ENCODE measurements at places on chromosomes 1 and 21.
A peak's percentile ranks its signal among the peaks of the same experiment; 100 is the strongest.

DNA sequence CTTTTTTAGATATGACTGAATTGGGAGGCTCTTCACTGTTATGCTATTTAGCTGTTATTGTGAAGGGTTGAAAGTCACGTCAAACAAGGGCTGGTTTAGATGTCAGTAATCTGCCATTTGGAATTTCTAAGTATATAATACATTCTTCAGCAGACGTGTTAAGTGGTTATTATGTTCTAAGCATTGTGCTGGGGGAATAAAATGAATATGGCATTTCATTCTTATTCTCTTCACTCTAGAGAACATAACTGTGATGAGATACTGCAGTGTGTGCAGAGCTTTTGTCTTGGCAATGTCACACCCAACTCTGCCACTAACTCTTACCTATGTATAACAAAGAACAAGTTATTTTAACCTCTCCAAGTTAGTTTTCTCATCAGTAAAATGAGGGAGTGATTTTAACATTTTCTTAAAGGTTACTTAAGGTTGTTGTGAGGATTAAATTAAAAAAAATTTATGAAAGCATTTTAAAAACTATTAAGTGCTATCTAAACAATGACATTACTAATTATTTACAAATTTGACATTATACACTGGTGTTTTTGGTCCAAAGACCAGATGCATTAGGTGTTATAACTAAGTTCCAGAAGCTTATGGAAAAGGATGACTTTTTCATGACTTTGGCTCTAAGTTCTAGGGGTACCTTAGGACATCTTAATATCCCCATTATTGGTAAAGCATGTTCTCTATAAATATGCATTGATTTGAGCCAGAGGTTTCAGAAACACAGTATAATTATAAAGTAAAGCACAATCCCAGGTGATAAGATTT, 58.3 kb downstream of the SLC30A7 start:
- DNase-seq = no peak

DNA sequence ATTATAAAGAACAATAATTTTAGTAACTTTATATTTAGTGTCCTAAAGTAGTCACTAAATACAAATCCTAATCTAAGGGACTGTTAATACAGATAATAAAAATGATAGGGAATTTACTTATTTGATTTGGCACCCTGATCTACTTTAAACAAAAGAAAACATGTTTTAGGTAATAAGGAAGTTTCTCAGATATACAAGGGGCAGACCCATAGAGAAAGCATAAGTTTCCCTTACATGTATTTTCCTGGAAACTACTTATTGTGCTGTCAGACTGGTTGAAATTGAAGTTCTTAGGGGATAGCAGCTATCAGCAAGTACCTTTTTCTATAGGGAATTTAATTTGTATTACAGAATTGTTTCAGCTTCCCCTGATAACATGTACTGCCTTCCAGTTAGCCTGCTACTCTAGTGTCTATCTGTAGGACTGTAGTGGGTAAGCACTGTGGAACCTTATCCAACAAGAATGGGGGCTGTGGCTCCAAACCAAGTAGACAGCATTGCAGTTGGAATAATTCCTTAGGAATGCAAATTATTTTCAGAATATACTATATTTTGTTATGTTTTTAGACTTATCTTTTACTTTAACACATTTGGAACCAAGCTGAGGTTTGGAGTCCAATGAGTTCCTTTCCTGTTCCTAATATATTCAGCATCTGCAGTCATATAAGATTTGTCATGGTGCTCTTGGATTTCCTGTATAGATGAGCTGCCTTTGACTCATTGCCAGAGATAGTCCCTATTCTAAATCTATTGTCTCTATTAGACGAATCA, 14.7 kb downstream of the MSH4 start:
- no peak for DNase-seq

- no peak for DNase-seq
Observed at GRCh38 chr1:234324821-234325220, 48.4 kb upstream of the COA6 start.

GRCh38 chr1:224722838-224723237, 106.7 kb downstream of the CNIH3 start:
- DNase-seq = no peak

GRCh38 chr1:145979746-145980456, 15.4 kb downstream of the POLR3GL start:
- no peak for DNase-seq

- no peak for DNase-seq
Observed at GRCh38 chr21:39480271-39480670, 28.5 kb downstream of the SH3BGR start.

- DNase-seq = peak; percentile 73
Observed at GRCh38 chr1:157156058-157156541, 17.9 kb upstream of the ETV3 start.

- no peak for DNase-seq
Observed at GRCh38 chr21:33024201-33025103, 1.3 kb upstream of the OLIG2 start.

DNA sequence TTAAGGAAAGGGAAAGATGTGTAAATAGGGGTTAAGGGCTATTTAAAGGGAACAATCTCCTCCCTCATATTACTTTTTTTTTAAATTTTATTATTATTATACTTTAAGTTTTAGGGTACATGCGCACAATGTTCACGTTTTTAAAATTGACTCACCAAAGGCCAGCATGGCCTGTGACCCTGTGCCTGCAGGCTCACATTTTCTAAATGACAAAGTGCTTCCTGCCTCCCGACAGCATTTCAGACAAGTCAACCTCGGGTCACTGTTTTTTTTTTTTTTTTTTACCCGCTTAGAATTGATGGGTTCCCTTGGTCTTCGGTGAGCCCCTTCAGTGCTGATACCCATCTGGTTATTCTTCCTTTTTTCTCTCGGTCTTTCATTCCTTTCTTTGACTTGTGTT, 70.4 kb upstream of the SCAF4 start:
- DNase-seq = no peak

DNA sequence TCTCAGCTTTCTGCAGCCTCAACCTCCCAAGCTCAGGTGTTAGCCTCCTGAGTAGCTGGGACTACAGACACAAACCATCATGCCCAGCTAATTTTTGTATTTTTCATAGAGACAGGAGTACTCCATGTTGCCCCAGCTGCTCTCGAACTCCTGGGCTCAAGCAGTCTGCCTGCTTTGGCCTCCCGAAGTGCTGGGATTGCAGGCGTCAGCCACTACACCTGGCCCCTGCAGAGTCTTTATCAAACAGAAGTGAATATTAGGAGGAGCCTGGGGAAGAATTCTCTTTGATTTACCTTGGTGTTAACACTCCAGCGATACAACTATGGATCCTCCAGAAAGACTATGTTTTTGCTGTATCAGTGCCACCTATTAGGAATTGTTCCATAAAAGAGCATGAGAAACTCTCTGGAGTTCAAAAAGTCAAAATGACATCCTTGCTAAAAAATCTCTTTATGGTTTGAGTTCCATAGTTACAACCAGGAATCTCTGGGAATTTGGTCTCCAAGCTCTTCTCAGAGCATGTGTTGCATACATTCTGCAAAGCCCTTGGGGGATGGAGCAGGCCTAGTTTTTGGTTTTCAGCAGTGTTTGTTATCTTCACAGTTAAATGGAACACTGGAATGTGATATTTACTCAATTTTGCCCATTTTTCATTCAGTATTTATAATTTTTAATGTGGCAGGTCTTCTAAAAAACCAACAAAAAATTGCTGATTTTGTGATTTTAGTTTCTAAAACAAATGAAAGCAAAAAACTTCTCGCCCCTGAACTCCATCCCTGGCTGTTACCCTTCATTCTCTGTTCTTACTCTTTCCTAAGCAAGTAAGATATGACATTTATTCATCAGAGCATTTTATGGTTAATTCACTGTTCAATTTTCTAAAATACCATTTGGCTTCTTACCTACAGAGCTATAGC, 77.3 kb downstream of the OLFML2B start:
- DNase-seq = no peak

DNA sequence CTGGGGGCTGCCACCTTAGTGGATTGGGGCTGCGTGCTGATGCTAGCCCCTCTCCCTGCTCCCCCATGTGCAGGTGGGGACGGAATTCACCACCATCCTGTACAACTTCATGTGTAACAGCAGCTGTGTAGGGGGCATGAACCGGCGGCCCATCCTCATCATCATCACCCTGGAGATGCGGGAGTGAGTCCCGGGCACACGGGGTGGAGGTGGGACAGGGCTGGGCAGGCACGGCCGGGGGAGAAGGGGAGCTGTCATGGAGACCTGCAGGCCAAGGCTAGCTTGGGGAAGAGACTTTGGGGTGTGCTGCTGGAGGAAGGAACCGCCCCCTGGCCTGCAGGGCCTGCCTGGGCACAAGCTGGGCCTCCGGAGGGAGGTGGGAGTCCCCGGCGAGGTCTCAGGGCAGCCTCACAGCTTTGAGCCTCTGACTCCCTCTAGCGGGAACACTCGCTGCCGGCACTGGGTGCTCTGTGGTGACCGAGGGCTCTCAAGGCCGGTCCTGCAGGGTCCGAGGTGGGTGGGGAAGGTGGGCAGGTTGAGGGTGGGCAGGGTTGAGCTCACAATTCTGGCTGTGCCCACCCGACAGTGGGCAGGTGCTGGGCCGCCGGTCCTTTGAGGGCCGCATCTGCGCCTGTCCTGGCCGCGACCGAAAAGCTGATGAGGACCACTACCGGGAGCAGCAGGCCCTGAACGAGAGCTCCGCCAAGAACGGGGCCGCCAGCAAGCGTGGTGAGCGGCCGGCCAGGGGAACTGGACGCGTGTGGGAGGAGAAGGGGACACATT, 25.0 kb upstream of the CCDC27 start:
- no peak for DNase-seq

GRCh38 chr1:159014003-159014571, 4.4 kb downstream of the IFI16 start:
- no peak for DNase-seq

DNA sequence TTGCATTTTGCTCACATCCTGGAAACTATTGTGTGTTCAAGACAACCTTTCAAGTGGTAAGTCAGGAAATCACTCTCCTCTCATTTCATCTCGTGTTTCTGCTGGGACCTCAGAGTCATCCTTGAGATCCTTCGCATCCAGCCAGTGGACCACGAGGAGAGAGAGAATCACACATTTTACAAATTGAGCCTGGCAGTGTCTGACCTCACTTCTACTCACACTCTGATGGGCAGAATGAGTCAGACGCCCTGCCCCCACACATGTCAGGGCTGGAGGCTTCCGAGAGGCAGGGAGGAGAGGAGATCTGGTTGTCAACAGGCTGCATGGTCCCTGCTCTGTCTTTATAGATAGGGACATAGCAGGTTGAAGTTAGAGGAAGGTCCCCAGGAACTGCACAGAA, 509.7 kb downstream of the AJAP1 start:
- no peak for DNase-seq

GRCh38 chr1:10105484-10105883, 72.7 kb downstream of the UBE4B start:
- no peak for DNase-seq

GRCh38 chr1:22105611-22106207, 37.2 kb downstream of the WNT4 start:
- DNase-seq = no peak

- no peak for DNase-seq
Observed at GRCh38 chr1:226575739-226576378, 27.3 kb downstream of the STUM start.

- DNase-seq = no peak
Observed at GRCh38 chr1:109807402-109807801, 43.7 kb upstream of the EPS8L3 start.

DNA sequence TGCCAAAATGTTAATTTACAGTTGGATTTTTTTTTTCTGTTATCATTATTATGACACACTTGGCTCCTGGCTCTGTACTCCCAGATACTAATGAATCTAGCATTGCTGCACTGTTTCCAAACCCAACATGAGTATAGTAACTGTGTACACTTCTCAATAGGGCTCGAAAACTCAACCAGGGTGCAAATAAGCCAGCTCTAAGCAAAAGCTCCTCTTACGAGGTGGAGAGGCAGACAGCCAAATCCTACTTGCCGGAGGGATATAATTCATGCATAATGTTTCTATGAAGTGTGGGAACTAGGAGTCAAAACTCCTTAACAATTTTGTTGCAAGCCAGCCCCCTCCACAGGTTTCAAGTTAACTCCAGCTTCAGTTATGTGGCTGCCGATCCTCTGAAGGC, 510.4 kb upstream of the ZP4 start:
- DNase-seq = no peak

DNA sequence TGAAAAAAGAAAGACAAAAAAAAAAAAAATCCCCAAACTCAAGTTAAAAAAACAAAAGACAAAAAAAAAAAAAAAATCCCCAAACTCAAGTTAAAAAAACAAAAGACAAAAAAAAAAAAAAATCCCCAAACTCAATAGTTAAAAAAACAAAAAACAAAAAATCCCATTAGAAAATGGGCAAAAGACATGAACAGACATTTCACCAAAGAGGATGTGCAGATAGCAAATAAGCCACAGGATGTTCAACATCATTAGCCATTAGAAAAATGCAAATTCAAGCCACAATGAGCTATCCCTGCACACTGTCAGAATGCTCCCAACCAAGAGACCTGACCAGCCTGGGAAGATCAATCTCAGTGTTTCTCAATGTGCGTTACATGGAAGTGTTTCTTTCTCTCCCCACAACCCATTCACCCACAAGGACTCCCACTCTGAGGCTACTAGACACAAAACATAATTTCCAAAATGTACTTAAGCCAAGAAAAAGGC, 33.9 kb downstream of the MRAP start:
- DNase-seq = no peak

DNA sequence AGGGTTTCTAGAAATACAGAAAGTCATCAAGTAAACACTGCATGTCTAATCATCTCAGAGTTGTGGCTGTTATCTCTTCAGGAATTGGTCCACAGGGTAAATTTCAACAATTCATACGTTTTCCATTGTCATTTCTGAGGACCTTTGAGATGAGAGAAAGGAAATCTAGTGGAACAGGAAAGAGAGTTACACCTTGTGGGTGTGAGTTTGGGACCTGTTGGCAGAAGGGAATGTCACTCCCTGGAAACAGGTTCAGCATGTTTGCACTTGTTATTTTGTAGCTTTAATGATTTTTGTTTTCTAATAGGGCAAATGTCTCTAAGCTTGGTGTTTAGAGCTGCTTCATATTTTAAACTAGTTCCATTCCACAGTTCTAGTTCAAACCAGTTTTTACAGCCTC, 5.6 kb downstream of the TMEM167B start:
- no peak for DNase-seq

DNA sequence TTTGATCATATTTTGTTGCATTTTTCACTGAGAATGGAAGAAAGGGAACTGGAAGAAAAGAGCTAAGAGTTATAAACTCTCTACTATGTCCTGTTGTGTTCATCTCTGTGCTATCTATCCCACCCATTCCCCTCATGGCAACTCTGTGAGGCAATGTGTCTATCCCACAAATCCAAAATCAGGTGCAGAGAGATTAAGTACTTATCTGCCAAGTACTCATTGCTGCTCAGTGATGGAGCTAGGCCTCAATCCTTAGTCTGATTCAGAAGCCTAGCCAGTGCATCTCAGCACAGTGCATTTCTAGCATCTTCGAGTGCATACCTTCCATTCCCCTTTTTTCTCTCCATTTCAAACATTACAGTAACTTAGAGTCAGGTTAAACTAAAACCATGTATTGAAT, 270.6 kb downstream of the TPR start:
- DNase-seq = no peak

All from activated naive CD4-positive, alpha-beta T cell (primary cell).